ENCODE measurements at places on chromosomes 4 and X.

GRCh38 chr4:52107745-52108144 is 56.6 kb downstream of the SPATA18 start:
- no peak for DNase-seq

GRCh38 chr4:109321232-109321631 is 18.8 kb upstream of the COL25A1 start:
- no peak for DNase-seq

- DNase-seq = no peak
Measured at GRCh38 chr4:164524789-164525188, 229.1 kb upstream of the SMIM31 start.

DNA sequence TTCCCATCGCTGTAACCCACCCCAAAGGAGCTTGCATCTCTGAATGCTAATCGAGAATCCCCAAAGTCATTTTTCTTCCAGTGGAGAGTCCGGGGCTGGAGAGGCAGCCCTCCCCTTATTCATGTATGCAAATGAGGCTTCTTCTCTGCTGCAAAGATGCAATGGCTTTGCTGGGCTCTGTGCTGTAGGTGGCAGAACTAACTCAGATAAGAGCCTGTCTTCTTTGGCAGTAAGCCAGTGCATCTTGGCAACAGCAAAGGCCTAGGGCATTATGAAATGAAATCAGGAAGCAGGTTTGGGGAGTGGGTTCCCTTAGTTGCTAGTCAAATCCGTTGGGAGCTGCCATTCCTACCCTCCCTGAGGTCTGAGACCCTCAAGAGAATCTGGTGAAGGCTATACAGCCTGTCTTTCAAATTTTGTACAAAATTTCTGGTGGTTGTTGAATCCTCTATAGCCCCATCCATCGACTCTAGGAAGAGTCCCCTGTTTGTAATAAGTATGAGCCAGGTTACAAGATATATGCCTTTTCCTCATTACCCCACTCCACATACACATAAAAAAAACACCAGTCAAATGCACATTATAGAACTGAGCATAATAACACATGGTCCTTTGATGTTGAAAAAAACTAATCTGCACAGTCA is 290.6 kb upstream of the TAPT1 start:
- DNase-seq = no peak

- DNase-seq = no peak
Measured at GRCh38 chrX:154593201-154593600, 8.3 kb downstream of the CTAG1A start.

- no peak for DNase-seq
Measured at GRCh38 chrX:24355095-24355494, 5.3 kb upstream of the SUPT20HL1 start.

GRCh38 chrX:103310555-103311398 is at the start of gene BEX2:
TSS of gene BEX2 (minus strand) at chrX:103310990. CDS start at chrX:103309976, 1,014 bp downstream.
- DNase-seq = peak; percentile 73

GRCh38 chr4:98601708-98602107 is 56.7 kb downstream of the TSPAN5 start:
- DNase-seq = no peak

GRCh38 chr4:100799761-100800539 is 282.1 kb upstream of the EMCN start:
- no peak for DNase-seq

DNA sequence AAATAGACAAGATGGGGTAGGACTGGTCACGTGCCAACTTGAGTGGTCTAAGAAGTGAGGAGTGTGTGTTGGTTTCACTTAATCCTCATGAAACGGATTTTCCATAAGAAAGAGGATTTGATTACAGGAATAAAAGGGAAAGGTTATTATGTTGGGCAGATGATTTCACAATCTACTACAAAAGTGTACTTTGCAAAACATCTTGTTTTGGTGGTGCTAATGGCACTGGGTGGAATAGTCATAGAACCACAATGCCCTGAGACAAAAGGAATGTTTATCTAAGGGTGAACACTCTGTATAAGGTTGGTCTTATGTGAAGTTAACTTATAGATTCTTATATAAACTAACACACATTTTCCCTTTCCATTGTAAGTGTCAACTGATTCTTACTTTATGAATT is 45.6 kb downstream of the GLUD2 start:
- DNase-seq = no peak

All from NCI-H774 (cell line).